ENCODE measurements at places on chromosomes 5 and 9.

DNA sequence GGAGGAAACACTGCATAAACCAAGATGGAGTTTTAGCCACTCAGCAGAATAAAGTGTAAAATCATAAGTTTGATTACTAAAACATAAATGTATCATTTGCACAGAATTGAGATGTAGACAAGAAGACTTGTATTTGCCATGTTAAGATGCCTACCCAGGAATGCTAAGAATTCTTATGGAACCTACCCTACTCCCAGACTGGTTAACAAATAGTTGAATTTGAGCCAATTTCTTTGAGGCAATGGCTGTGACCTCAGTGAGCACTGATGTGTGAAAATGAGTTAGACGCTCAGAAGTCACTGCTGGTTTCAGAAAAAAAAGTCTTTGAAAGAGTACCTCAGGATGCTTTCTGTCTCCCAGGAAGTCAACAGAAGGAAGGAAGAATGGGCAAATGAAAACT, 95.6 kb downstream of the ESM1 start:
- no peak for DNase-seq

DNA sequence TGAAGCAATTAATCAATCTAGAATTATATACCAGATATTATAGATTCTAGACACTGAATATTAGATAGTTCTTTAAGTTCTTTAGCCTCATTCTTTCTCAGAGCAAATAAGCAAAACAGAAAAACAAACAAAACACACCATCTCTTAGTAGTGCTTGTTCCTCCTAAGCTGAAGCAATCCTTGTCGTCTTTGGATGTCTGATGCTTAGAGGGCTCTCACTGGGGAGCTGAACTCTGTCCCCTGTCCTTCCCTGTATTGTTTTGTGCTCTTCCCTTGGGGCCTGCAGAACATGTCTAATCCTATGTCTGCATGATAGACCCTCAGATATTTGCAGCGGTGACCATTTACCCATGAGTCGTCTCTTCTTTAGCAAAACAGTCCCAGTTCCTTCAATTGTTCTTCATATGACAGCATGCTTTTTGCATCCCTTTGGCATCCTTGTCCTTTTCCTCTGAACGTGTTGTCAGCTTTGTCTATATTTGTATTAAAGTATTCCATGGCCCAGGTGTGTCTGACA, 114.3 kb downstream of the ARHGEF28 start:
- DNase-seq, result no peak

DNA sequence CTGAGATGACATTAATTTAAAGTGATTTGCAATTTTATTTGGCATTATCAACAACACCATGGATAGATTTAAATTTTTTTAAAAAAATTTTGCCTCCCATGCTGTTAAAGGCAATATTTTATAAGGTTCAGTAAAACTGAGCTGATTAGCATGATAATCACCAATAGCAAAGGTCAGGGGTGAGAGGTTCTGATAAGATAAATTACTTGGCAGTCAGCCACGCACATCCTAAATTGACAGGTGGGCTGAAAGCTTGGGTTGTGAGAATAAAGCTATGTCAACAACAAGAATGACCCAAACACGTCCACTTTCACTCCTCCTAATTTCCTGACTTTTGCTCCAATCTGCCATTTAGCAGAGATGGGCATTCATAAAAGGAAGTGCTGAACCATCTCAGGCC, 127.1 kb downstream of the LHFPL2 start:
- DNase-seq, result no peak

DNA sequence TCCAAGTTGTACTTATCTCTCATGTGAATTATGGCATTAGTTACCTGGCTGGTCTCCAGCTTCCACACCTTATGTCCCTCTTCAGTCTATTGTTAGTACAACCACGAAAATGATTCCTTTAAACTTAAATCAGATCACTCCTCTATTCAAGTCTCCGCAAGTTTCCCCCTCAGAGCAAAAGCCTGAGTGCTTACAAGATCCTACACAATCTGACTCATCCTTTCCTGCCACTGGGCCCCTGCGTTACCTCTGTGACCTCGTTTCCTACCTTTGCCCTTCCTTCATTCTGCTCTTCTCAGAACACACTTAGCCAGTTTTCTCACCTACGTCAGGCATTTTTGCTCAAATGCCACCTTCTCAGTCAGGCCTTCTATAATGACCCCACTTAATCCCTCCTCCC, 45.1 kb upstream of the GLIS3 start:
- DNase-seq, result no peak

DNA sequence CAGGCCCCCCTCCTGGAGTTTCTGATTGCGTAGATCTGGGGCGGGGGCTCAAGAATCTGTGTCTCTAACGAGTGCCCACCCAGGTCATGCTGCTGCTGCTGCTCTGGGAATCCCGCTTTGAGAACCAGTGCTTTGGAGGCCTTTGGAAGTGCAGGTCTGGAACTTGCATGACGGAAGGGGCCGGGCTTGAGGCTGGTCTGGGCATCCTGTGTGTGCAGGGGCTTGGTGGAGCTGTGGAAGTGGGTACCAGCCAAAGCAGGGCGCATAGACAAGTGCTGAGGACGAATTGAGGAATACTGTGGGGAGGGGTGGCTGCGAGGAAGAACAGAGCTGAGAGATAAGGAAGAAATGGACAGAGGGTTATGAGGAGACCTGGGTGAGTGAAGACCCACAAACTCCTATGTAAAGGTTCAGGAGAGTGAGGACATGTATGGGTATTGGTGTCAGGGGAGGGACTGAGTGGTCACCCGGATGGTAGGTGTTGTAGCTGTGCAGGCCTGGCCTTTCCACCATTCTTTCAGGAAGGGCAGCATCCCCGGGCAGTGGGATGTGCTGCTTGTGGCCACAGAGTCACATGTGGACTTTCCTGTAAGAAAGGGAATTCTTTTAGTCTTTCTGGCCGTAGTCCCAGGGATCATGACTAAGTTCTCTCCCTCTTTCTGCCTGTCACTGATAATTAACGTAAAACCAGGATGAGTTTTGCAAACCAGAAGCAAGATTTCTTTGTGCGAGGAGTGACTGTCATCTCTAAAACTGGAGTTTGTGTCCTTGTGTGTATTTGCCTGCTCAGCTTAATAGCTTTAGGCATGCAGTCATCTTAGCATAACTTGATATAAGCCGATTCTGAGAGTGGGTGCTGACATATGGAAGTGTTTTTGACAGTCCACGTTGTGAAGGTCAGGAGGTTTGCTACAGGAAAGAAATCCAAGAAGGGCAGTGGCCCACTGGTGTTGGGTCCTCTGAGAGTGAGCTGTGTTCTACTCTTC, 43.3 kb upstream of the TJP2 start:
- no peak for DNase-seq

DNA sequence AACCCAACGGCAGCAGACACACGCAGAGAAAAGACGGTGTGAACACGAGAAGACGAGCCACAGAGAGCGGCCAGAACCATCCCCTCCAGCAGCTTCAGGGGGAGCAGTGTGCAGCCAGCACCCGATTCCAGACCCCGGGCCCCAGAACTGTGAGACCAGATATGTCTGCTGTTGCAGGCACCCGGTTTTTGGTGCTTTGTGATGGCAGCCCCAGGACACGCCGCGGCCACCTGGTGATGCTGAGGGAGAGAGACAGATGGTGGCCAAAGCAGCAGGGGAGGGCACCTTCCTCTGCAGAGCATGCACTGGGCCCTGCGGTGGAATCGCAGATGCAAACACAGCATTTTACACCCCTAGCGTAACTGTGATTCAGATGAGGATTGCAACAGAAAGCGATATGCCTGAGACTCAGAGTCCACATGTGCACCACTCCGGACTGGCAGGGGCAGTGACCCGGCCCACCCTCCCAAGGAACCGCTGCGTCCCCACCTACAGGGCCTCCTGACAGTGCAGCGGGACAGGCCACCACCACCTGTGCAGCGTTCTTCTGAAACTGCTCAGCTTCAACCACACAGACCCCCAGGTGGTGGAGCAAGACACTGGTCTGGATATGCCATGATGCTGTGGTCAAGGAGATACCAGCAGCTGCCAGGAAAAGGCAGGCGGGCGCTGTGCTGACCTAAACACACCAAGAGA, 24.0 kb downstream of the ZDHHC11B start:
- no peak for DNase-seq

- DNase-seq, result no peak
Measured at GRCh38 chr5:105816961-105817360, 1853.8 kb downstream of the EFNA5 start.

DNA sequence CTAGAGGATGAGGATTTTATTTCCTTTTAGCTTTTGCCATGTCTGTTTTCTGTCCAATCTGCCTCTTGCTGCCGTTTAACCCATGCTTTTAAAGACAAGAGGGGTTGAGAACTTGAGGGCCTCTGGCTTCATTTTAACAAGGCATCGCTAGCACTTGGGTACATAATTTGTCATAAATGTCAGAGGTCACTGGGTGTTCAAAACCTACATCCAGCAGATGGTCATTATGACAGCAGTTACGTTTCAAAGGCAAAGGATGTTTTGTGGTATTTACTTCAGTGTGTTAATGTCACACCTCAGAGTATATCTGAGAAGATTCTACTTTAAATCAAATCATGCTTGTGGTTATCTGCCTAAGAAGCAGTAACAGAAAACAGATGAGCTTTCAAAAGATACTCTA, 918.3 kb downstream of the NR2F1-AS1 start:
- no peak for DNase-seq

DNA sequence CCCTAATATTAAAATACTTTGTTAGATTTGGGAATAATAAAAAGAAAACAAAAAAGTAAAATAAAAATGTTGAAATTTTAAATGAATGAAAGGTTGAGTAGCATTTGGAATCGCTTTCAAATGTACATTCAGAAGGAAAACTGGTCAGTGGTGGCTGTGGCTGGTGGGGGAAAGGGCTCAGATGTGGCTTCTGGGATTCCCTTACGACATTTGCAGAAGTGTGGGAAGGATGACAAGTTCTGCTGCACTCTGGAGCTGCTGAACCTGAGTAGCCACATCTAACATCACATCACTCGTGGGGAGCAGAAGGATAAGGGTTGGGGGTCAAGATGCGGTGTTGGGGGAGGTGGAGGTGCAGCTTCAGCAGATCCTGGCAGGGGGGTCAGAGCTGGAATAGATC, 25.6 kb upstream of the CAST start:
- DNase-seq, result no peak

DNA sequence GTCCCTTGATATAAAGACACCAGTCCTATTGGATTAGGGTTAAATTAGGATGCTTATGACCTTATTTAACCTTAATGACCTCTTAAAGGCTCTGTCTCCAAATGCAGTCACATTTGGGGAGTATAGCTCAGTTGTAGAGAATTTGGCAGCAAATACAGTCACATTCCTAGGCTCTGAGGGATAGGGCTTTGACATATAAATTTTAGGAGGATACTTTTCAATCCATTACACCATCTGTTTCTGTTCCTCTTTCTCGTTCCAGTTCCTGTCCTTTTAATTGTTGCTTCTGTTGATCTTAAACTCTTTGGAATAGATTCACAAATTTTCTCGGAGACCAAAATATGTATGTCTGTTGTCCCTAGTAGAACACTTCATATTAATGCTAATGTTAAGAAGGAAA, 390.0 kb upstream of the PCSK5 start:
- no peak for DNase-seq

- DNase-seq, result no peak
Measured at GRCh38 chr5:28864006-28864405, 1825.6 kb upstream of the CDH9 start.

DNA sequence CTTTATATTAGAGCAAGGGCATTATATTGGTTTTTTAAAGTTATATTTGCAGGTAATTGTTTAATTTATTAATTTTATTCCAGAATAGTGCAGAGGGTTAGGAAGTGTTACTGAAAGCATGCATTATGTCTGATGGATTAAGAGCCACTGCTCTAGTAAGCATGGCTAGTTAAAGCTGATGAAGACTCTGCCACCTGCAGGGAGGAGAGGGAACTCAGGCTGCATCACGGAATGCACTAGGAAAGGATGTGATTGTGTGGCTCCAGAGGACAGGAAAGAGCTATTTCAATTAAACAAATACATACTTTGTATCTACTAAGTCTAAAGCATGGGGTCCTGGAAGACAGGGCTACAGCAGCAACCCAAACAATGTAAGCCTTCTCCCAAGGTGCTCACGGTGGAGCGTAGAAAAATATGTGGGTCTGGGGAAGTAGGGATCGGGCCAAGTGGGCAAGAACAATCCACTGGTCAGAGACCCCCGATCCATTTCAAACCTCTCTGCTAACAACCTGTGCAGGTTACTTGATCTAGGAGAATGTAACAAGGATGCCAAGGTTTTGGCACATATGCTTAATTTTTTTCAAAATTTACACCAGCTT, 15.3 kb upstream of the GRXCR2 start:
- peak; percentile 58 for DNase-seq

DNA sequence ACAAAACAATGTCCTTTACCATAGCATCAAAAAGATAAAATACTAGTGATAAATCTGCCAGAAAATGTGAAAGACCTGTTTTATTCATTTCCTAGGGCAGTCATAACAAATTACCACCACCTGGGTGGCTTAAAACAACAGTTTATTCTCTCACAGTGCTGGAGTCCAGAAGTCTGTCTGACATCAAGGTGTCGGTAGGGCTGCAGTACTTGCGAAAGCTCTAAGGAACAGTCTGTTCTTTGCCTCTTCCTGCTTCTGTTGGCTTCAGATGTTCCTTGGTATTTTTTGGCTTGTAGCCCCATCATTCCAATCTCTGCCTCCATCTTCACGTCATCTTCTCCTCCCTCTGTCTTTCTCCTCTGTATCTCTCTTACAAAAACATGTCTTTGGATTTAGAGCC, 51.0 kb downstream of the PTPDC1 start:
- no peak for DNase-seq

GRCh38 chr5:177524941-177525655, 8.3 kb upstream of the DDX41 start:
- DNase-seq, result no peak

DNA sequence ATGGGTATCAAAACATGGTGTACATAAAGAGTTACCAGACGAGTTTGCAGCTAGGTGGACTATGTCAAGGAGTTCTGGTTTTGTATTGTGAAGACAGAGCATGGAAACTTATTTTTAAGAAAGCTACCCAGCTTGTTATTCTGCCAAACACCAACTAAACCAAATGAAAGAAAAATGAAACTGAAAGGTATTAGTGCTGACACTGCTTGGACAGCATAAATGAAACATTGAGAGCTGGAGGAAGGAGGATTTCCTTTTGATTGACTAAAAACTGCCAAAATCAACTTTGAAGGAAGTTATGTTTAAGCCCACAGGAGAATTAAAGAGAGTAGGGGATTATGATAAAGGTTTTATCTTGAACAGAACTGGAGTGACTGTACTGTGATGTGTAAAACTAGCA, 766.2 kb downstream of the PTPRD start:
- DNase-seq, result no peak

DNA sequence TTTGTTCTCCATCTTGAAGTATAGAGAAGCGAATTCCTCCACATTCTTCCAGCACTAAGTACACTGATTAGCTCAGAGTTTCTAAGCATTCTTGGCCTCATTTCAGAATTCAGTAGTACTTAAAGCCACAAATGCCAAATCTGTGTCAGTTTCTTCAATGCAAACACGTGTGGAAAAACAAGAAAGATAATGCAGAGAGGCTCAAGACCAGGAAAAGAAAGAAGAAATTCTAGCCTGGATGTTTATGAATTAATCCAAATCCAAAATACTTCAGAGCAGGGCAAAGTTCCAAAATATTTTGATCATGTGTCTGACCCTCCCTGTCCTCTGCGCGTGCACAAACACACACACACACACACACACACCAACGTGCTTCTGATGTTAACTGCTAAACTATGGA, 457.6 kb downstream of the SLCO4C1 start:
- no peak for DNase-seq

GRCh38 chr5:173330338-173331206, 2.4 kb upstream of the STC2 start:
- DNase-seq, result no peak

GRCh38 chr9:69371001-69371400, 46.0 kb downstream of the ENTREP1 start:
- DNase-seq, result no peak
